Activated T-cell treated with anti-CD3 and anti-CD28 coated beads, Interleukin-2, amount 50 U/mL, for 4 hours (primary cell): ENCODE measurements at places on chromosomes 16 and 17.

- peak; percentile 76 for DNase-seq
Observed at GRCh38 chr16:71610936-71611871, 14.8 kb upstream of the MARVELD3 start.

DNA sequence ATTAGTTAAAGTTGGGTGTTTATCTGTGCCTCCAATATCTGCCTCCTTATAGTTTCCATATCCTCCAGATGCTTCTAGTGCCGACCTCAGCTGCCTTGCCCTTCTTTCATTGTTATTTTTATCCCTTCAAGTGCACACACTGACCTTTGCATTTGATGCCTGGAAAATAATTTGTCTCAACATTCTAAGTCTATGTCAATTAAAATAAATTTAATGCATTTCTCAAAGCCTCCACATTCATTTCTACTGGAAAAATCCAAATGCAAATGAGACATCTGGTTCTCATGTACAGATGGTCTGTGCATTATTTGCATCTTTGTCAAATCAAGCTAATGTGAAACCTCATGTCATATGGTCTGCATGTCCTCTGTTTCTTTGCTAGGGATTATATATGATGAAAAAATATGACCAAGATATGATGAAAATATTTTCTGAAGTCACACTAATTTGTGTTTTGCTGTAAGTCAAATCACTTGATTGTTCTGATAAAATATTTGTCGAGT, 61.4 kb downstream of the TMEM100 start:
- DNase-seq: no peak

GRCh38 chr16:53784291-53784690, 80.3 kb downstream of the FTO start:
- DNase-seq: no peak

DNA sequence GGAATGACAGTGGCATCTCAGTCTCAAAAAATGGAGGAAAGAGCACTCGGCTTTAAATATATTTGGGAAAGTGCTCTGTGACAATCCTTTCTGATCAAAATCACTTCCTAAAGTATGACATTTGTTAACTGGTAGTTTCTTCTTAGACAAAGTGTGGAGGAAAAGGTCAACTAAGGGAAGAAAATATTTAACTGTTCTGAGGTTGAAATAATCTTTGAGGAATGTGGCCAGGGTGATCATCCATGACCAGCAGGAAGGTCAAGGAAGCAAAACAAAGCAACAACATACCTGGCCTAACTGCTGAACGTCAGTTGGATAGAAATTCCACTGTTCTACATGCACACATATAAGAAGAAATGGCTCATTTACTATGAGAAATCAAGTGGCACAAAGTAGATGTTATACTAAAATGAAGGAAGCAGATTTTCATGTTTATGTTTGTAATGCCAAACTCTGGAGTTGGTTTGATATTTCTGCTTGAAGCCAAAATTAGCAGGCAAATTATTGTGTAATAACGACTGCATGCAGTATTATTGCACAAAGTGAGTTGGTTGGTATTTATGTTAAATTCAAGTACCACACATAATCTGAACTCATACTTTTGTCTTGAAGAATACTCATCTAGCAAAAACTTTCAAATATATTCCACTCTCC, 87.3 kb upstream of the CORO6 start:
- DNase-seq: no peak

GRCh38 chr16:20774703-20775362, 11.0 kb downstream of the ACSM3 start:
- DNase-seq: peak; percentile 43

DNA sequence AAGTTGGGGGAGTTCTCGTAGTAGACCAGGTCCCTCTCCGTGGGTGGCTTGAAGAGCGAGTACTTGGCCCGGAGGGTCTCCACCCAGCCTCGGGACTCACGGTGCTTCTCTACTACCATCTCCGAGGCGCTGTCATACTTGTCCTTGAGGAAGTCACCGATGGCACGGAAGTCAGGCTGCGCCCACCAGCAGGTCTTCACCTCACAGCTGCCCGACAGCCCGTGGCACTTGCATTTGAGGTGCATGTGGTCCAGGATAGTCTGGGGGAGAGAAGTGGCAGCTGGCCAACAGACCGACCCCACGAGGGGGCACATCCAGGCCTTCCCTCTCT, 50.0 kb downstream of the WNT3 start:
- DNase-seq: no peak

DNA sequence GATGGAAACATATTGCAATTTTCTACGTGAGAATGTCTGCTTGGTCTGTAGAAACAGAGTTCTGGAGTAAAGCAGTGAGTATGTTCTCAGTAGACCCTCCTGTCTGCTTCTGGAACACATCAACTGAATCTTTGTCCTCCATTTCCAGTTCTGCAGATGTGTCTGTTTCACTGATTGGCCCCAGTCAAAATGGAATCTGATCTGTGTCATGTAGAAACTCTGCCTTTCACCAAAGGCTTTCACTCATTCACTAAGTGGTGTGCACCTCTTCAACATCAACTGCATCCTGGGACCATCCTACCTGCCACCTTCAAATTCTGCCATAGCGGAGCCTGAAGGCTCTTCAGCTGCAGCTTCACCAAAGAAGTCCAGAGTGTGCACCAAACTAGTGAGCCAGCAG, 2.8 kb upstream of the ZNF267 start:
- DNase-seq: no peak

- DNase-seq: no peak
Observed at GRCh38 chr16:57606847-57607501, 21.5 kb upstream of the ADGRG1 start.

DNA sequence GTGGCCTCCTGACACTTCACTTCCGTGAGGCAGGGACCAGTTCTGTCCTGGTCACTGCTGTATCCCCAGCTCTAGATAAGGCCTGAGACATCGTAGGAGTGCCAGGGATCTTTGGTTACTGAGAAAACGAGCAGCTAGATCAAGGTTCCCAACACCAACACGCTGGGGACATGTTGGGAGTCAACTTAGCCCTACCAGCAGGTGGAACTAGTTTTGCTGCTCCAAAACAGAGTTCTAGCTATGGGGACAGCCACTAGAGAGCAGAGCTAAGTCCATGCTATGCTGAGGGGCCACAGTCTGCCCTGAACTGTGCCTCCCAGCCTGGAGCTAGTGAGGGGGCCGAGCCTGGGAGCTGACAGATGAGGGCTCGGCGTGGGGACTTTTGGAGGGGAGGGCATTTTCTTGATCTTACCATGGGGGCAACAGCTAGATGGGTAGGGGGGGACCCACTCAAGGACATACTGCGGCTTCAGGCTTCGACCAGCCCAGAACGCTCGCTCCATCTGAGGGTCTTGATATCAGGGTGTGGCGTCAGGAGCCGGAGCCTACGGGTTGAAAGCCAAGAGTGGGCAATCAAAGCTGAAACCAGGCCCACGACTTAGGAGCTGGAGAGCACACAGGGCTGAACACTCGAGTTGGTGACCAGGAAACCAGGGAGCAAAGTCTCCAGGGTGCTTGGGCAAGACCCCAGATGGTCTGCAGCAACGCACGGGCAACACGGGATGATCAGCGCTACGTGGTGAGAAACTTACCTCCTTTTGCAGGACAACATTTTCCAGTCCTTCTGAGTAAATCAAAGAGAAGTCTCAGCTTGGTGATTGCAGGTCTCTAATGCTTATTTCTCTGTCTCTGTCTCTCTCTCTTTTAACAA, 13.4 kb downstream of the SNX20 start:
- DNase-seq: no peak

DNA sequence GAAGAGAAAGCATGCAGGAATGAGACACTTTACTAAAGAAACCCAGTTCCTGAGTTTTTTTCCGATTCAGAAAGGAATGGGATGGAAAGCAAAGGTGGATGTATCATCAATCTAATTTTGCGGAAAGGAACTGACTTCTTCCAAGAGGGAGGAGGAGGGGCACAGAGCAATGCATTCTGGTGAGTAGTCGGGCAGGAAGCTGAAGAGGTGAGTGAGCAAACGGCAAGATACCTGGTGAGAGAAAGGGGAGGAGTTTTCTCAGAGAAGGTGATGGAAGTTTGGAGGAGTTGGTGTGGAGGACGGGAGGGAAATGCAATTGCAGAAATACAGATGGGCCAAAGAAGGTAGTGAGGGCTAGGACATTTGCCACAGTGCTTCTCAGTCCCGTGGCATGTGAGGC, 713.2 kb downstream of the KCNJ2 start:
- no peak for DNase-seq
